Kidney epithelial cell (primary cell): ENCODE measurements at places on chromosomes 12 and 14.

GRCh38 chr14:39050389-39050788, 52.6 kb downstream of the SEC23A start:
- peak; percentile 76 for DNase-seq

DNA sequence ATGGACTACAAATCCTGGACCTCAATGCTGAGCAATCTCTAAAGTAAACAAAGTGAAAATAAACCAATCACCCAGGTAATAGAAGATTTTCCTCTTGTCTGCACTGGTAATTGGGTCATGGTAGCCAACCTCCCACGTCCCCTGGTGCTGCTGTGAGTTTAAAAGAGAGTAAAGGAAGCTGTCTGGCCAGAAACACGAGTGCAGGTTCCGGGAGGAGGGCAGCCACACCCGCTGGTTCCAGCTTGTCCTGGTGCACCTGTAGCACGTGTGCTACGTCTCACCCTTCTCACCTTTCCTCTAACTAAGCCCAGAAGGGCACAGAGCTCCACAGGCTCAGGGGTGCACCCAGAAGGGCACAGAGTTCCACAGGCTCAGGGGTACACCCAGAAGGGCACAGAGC, 5.4 kb downstream of the CRACR2A start:
- no peak for DNase-seq

DNA sequence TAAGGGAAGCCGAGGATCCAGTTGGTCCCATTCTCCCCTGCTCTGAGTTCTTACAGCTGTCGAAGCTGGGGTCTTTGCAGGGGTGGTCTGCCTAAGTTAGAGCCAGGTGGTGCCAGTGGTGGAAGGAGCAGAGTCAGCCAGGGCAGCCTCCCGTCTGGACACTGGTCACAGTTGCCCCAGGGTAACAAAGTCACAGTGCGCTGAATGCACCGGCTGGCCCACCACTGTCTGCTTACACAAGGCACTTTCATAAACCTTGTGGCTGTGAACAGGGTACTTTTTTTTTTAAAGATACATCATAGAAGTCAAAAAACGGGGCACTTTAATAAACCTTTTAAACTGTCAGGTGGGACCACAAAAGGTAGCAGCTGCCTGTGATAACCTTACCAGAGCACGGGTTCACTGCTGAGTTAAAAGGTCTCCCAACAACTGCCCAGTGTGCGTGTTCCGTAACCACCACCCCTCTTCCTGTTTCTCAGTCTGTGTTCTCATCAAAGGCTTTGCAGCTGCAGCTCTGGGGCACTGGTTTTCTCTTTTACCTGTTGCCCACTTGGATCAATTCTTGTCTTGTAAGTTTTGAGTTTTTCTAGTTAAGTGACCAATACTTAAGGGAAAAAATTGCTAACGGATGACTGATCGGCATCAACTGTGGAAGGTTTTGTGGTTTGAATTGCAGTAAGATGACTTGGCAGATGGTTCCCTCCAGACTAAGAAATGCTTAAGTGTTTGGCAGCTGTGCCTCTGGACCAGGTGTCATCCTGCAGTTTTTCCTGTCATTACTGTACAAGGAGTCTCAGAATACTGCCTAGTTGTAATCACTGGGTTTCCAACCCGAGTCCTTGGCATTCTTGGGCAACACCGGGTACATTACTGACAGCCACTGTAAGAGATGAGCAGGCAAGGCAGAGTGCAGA, 55.9 kb downstream of the DYNC1H1 start:
- DNase-seq, result peak; percentile 79

GRCh38 chr14:65849558-65849957, 437.0 kb downstream of the FUT8 start:
- no peak for DNase-seq

DNA sequence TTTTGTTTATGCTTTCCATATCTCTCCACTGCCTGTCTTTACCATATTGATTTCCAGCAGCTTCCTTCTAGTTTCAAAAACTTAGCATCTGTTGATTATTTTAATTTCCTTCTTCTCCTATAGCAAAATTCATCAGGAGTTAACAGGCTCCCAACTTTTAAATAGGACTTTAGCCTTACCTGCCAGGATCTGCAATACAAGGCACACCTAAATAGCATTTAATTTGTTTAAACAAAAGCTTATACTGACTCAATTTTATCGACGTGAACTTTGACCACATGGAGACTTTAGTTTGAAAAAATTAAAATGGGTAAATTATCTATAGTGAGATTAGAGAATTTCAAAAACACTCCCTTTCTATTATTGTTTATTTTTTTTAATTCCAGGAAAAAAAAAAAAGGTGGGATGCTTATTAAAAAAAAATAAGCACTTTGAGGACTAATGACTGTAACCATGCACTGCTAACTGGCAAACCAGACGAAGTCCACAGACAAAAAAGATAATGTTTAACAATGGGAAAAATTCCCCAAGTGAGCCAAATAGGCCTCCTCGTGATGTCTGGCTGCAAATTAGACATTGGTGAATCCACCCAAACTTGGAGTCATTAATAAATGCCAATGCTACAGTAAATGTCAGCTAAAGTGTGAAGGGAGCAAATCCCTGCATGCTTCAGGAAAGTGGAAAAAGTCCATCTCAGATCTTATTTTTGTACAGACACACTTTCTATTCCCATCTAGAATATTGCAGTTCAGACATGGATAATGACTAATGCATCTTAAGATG, 40.7 kb downstream of the RMST start:
- no peak for DNase-seq
